EL (cell line): ENCODE measurements at places on chromosomes 7 and 10.
A peak's percentile ranks its signal among the peaks of the same experiment; 100 is the strongest.

GRCh38 chr7:12221414-12221813 is 10.3 kb downstream of the TMEM106B start:
- DNase-seq: no peak

GRCh38 chr10:24238519-24239247 is 29.7 kb downstream of the KIAA1217 start:
- DNase-seq: no peak

GRCh38 chr10:1735562-1735961 is 1.8 kb downstream of the ADARB2 start:
- no peak for DNase-seq

DNA sequence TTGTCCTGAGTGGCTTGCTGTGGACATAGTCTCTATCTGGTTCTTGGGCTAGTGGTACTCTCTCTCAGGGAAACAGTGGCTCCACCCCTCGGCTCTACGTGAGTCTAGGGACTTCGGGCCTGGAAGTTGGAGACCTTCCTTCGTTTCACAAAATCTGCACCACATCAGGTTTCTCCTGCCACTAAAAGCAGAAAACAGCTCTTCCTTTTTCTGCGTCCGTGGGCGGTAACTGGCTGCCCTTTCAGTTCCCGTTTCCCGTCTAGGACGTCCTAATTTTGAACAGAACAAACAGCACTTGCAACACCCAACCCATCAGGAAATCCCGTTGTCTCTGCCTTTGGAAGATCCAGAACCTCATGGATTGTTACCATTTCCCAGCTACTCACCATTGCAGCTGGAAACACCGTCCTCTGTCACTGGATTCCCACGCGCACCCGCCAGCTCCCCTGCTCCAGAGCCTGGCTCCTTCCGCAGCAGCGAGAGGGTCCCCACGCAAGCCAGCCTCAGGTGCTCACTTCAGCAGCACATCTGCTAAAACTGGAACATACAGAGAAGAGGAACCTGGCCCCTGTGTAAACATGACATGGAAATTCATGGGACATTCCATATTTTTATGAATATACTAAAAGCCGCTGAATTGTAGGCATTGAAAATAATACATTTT is 311.4 kb upstream of the AKR1E2 start:
- no peak for DNase-seq

GRCh38 chr7:27220440-27220955 is 20.6 kb upstream of the HOXA13 start:
- DNase-seq: no peak

DNA sequence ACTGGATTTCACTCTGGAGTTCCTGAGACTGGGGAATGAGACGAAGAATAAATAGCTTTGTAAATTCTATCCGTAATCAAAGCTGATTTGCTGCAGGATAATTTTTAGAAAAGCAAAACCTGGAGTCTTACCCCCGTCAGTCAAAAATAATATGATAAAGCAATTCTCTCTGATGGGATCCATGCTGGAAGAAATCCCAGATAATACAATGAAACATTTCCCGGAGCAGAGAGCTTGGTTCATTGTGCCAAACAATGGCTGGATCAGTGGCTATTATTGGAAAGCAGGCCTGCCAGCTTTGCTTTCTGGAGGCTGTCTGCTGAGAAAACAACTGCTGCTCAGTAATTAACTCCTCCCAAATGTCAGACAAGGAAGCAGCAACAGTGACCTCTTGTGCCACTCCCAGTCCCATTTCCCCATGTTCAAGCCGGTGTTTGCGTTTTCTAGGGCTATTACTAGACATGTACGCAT is 609.4 kb upstream of the PCDH15 start:
- no peak for DNase-seq

GRCh38 chr10:128221117-128221516 is 94.9 kb upstream of the MKI67 start:
- DNase-seq: no peak

DNA sequence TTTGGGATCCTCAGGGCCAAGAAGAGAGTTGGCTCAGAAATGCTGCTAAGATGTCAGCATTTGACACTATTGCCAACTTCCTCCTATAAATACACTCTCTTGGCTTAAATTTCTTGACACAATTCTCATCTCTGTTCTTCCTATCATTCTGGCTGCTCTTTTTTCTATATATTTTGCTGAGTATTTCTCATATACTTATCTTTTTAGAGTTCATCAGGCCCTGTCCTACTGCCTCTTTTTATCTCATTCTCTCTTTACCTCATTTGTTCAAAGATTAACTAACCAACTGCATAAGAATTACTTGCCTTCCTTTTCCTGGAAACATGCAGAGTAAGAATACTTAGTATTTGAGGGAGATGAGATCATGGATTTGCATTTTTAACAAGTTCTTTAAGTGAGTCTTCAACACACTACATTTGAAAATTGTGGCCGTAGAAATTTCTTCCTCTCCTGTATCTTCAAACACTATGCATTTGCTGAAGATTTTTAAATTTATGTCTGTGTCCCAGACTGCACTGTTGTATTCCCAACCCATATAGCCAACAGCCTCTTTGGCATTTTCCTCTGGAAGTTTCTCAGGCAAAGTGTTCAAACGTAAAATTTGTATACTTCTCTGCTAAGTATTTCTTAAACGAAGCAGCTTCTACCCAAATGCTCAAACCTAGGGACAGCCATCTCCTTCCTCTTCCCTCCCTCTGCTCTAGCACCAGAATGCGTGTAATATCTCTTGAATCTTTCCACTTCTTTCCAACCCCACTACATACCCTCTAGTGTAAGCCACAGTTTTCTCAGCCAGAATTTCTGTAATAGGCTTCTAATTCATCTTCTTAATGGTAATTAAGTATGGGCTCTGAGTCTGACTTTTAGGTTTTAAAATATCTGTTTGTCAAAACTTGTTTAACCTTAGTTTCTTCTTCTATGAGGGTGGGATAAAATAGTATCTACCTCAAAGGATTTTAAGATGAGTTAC is 35.5 kb downstream of the ARL4A start:
- no peak for DNase-seq

DNA sequence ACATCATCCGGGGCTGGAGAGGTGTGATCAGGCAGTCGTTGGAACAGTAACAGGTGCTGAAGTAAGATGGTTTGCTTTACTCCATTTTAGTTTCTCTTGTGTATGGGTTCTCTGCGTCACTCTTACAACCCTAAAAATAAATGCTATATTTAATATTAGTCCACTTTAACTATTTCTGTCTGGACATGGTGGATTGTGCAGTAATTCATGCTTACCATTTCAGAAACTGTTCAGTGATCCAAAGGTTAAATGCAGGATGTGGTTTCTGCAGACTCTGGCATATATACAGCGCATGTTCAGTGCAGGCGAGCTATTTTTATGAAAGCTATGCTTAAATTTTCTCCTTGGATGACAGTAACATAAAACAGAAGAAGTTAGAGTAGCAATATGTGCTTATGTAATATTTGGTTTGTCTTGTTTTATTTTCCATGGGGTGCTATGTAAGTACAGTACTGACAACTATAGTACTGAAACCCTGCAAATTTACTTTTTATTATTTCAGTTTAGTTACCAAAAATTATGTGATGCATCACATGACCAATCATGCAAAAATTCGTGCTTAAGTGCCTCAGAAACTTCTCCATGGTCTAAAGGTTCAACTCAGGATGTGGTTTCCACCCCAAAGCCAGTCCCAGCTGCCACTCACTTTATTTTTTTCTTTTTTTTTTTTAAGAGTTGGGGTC is 46.6 kb upstream of the GRID1 start:
- DNase-seq: peak; percentile 44

DNA sequence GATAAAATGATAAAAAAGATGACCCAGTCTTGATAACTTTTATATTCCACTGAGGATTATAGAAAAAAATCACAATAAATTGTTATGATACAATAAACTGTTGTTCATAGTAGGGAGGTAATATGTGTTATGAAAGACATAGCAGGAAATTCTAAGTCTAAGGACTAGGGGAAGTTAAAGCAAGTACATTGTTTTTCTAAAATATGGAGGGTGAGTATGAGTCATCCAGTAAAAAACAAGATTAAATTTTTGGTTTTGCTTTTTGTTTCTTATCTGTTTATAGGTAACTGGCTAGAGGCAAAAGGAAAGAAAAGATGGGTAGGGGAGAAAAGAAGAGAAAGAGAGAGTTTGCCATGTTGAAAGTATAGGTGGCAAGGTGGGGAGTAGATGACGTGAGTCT is 188.4 kb downstream of the POLR1F start:
- no peak for DNase-seq

- no peak for DNase-seq
Measured at GRCh38 chr7:83267141-83267631, 104.5 kb upstream of the PCLO start.

DNA sequence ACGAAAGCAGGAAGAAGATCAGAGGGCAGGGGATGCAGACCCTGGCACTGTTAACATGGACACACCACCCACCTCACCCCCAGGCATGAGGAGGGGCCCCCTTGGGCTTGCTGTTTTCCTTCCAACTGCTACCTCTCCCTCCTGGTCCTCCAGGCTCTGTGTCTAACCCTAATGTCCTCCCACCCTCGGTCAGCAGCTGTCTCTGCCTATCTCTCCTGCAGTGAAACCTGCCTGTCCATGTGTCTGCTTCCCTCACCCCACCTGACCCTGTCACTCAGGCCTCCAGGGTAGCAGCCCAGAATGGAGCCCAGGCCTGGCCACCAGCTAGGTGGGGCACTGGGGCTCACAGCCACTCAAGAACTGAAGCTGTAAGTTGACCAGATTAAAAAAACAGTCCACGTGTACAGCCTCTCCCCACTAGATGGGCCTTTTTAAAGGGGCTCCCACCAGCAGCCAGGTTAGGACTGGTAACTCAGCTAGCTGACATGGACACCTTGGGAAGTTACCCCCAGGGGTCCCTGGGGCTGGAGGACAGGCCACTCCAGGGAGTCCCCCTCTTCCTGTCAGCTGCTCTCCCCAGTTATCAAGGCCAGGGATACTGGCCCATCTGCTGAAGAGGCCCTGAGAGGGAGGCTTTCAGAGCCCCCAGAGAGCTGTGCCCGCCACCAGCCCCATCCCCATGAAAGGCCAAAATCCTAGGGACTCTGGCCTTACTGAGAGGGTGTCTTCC is 1.5 kb downstream of the SMARCD3 start:
- DNase-seq: no peak

DNA sequence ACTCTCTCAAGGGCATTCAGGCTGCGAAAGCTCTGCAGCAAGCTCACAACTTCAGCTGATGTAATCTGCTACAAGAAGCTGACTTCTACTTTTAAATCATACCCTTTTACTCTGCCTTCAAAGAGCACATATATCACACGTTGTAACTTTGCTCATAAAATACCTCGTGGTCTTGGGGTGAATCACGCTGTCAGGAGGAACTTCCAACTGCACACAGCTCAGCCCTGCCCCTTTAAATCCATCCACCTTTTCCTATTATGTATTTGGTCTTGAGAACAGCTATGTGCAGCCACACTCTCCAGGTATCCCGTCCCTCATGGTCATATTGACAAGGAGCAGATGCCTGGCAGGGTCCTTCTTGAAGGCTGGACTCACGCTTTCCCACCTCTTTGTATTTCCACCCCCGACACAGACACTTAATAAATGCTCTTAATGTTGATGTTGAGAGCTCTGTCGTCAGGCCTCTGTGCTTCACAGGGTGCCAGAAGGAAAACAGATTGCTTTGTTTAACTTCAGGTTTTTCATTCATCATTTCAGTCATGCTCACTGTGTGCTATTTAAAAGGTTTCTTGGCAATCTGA is 47.6 kb downstream of the ICA1 start:
- DNase-seq: peak; percentile 38

- DNase-seq: no peak
Measured at GRCh38 chr10:24930427-24930826, 22.0 kb downstream of the PRTFDC1 start.

- no peak for DNase-seq
Measured at GRCh38 chr7:24718977-24719491, 38.2 kb downstream of the GSDME start.

GRCh38 chr10:94405406-94405805 is 3.1 kb downstream of the TBC1D12 start:
- DNase-seq: no peak

GRCh38 chr7:28155019-28155660 is 25.5 kb downstream of the JAZF1 start:
- DNase-seq: peak; percentile 25

GRCh38 chr7:31310321-31310935 is 30.1 kb downstream of the NEUROD6 start:
- DNase-seq: no peak

DNA sequence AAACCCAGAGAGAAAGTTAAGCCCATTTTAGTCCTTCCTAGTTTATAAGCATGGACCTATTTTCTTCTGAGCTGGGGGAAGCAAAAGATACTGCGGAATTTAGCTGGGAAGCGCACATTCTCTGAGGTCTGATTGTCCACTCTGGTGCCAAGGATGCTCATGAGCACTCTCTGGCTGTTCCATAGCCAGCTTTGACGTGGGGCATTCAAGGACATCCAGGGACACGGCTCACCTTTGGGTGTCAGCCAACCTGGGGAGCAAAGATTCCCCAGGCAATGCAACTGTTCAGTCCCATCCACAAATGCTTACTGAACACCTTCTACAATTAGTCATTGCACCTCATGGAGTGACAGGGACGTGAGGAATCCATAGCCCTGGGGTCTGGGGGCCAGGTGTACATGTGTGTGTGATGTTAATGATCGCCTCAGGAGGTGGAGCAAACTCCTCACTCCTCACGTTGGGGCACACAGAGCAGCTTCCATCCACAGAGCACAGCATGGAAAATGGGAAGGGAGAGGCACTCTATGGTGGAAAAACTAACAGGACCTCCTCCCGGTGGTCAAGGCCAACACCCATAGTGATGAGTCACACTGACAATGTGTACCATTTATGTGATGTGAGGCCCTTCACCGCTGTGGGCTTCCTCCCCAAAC is 67.5 kb upstream of the IGFBP3 start:
- DNase-seq: no peak

DNA sequence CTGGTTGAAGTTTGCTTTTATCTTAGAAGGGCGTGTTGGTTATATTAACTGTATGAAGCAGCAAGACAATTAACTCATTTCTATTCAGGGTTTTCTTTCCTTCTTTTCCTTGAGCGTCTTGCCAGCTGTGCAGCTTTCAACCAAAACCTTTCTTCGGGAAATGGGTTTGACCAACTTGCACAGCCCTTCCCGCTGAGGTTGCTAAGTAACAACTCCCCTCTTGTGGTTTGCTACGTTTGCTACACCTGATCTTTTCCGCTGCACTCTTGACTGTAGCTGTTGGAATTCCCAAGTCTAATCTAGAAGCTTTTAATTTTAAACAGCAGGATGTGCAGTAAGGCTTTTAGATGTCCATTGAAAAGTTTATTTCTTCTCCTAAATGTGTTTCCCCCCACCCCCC is 116.9 kb downstream of the CDCA7L start:
- no peak for DNase-seq

- DNase-seq: no peak
Measured at GRCh38 chr10:127257395-127257794, 61.0 kb upstream of the INSYN2A start.

GRCh38 chr10:66555061-66555460 is 370.8 kb upstream of the LRRTM3 start:
- DNase-seq: peak; percentile 3
